Activated CD4-positive, alpha-beta T cell treated with anti-CD3 and anti-CD28 coated beads for 1 hour (primary cell): ENCODE measurements at places on chromosomes 3 and 15.

DNA sequence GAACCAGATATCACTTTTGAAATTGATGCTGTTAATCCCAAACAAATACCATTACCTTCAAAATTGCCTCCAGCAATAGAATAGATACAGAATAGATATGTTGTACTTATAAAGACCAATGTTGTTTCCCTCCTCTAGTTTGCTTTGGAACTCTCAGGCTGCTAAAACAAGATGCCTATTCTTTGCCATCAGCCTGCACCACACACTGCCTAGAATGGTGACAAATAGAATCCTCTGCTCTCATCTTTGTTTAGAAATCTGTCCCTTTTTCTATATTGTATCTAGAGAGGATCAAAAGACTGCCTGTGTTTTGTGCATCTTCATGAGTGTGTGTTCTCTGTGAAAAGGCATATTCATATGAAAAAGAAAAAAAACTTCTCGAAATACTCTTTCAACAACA, 349.2 kb upstream of the CCDC54 start:
- no peak for DNase-seq

DNA sequence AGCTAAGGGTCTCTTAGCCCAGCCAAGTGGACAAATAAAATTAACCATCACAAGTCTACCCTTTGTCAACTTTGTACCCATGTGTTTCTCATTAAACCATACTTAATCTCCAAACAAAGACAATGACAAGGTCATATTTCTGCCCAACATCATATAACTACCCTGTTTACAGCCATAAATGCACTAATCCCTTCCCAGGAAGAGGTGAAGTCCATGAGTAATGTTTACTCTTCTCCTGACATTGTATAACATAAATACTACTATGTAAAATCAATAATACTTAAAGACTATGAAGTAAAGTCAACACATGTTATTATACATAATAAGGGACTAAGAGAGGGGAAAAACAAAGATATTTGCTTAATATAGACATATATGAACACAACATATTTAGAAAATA, 38.5 kb upstream of the FAN1 start:
- DNase-seq = no peak

DNA sequence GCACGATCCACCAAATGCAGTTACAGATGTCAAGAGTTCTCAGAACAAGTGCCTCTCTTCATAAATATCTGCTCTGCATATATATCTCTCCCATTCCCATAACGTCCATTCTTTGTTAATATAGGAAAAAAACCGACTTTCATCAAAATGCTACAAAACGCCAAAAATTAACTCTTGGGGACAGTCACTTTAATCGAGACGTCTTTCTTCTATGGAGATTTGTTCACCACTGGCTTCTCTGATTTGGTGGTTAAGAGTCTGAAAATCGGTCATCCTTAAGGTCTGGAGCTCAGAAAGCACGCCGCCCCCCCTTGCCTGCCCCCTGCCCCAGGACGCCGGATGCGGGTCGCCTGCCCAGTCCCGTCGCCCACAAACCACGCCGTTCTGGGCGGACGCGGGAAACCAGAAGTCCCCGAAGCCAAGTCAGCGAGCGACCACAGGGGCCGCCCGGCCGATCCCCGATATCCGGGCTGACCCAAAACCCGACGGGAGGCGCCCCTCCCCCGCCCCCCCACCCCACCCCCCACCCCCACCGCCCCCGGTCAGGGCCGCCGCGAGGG, 252.7 kb downstream of the TJP1 start:
- DNase-seq = no peak

- no peak for DNase-seq
Observed at GRCh38 chr3:76456322-76456721, 583.6 kb upstream of the ROBO2 start.

DNA sequence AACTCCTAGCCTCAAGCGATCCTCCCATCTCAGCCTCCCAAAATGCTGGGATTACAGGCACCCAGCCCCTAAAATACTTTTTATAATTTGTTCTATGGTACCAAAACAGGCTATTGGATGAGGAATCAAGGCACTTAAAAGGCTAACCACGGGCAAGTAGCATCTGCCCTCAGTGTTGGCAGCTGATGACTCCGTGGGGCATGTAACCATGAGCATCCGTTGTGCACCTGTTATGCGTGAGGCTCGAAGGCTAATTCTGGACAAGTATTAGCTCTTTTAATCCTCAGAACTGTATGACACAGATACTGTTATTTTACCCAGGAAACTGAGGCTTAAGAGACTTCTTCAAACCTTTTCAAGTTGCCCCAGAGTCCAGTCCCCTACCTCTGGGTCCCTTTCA, 10.2 kb downstream of the WDR73 start:
- no peak for DNase-seq

GRCh38 chr3:117074826-117075225, 365.2 kb downstream of the TUSC7 start:
- DNase-seq = no peak

DNA sequence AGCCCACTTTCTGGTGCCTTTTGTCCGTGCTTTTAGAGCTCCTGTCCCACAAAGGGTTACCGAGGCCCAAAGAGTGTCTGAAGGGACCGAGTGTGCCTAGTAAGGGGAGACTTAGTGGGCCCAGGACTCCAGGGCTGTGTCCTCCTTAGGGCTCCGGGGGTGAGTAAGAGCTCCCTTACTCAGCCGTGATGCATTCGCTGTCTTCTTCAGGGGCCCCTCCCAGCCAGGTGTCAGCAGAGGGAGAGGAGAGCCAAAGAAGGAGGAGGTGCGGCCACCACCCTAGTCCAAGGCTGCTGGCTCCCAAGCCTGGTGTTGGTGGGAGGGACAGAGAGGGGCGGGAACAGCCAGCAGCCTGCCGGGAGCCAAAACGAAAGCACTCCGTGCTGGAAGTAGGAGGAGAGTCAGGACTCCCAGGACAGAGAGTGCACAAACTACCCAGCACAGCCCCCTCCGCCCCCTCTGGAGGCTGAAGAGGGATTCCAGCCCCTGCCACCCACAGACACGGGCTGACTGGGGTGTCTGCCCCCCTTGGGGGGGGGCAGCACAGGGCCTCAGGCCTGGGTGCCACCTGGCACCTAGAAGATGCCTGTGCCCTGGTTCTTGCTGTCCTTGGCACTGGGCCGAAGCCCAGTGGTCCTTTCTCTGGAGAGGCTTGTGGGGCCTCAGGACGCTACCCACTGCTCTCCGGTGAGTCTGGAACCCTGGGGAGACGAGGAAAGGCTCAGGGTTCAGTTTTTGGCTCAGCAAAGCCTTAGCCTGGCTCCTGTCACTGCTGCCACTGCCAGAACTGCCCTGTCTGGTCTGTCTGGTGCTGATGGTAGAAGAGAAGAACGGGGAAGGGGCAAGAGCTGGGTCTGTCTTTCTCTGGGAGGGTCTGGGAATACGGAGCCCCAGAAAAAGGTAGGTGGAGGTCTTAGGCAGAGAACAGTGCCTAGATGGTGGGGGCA, at the start of gene IL17RC:
Gene IL17RC (plus strand): TSS at position 365 of the 947 bp plus-strand sequence. CDS start 218 bp downstream, at position 583.
- no peak for DNase-seq

GRCh38 chr15:42858540-42858939, 62.0 kb downstream of the TTBK2 start:
- no peak for DNase-seq

- DNase-seq = no peak
Observed at GRCh38 chr3:130828948-130829947, 64.6 kb upstream of the ATP2C1 start.

DNA sequence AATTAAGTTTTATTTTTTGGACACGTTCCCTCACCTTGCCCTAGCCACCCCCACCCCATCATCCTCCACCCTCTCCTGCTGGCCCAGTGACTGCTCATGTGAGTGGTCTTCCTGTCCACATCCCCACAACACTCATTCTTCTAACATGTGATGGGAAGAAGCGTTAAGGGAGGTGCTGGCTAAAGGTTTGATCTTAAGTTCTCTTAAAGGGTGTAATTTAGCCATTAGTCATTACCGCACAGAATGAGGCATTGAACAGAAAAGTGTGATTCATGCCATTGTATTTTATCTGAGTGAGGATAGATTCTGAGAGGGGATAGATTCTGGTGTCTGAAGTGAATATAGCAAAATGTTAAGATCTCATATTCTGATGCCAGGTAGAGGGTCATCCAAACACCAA, 272.9 kb upstream of the TPM1 start:
- DNase-seq = no peak

DNA sequence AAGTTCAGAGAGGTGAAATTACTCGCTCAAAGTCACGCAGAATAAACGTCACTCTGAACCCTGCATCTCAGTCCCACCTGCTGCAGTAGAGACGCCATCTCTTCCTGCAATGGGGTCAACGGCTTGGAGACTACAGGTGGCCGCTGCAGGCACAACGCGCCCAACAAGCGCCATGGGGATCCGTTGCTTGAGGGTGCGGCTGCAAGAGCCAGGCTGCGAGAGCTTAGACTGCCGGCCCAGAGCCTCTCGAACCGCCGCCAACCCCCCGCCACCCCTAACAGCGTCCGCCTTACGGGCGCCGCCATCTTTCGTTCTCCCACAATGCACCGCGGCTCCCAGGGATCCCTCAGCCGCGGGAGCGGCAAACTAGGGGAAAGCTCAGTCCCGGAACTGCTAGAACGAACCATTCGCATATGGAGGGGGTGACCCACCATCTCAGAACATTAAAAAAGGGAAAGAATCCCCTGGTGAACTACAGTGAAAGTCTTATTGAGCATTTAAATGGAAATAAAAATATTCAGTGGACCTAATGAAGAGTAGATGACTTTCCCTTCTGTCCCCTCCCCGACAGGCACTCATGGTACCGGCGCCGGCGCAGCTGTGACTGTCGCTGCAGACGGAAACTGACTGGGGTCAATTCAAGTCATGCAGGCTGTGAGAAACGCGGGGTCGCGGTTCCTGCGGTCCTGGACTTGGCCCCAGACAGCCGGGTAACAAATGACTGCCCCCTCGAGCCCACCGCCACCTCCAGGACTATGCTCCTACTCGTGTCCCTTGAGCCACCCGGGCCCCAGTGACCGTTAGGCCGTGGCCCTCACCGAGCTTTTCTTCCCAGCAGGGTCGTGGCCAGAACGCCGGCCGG, at the start of the genes MRPL46 and MRPS11:
Gene MRPL46 (minus strand): TSS at position 316 of the 862 bp plus-strand sequence. CDS start 11 bp downstream, at position 305.
Gene MRPS11 (plus strand): TSS at position 636 of the 862 bp plus-strand sequence. CDS start 10 bp downstream, at position 646.
- DNase-seq = peak; percentile 82

GRCh38 chr3:128617557-128618397, 32.8 kb downstream of the RPN1 start:
- peak; percentile 99 for DNase-seq

GRCh38 chr3:176927706-176928581, 269.3 kb downstream of the TBL1XR1 start:
- DNase-seq = no peak

DNA sequence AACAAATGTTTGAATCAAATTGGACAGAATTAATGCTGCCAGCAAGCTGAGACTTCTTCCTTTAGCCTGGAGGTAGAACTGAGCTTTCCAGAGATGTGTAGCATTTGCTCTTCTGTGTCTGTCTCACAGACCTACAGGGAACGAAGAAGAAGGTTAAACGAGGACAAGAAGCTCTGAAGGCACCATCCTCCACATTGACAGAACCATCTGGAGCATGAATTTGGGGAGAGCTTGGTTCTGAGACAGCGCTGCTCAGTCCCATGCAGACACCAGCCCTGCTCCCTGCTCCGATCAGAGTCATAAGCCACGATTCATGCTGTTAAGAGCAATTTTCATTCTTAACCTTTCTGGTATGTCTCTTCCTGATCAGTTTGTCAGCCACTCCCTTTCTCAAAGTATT, 7.7 kb upstream of the KY start:
- DNase-seq = no peak

DNA sequence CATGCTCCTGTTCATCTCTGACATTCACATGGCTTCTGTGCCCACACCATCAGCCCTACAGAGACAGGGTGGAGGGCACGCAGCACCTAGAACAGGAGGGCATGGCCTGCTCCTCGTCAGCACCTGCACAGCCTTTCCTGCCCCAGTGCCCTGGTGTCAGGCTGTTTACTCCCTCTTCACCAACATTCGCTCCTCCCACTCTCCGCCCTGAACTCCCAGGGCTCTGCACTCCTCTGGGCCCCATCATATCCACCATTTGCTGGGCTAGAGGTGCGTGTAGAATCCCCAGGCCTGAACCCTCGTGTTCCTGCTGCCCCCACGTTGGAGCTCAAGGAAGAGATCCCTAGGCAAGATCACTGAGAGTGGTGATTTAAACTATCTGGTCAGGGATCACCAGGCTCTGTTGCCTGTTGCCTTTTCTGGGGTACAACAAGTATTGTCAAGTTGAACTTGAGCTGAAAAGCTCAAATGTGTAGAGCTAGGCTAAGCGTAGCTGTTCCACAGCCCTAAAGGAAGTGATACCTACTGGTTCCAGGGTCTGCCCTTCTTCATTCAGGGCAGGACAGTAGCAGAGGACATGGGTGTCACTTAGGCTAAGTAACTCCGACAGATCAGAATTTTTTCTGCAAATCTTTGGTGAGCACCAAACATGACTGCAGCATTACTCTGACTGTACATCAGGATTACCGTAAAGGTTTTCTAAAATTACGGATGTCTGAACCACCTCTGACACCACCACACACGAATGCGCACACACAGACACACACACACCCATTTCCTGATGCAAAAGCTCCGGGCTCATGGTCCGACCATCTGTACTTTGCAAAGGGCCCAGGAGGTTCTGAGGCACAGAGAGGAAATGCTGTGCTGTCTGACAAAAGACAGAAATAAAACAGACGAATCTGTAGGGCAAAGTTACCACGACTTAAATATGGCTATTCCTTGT, 43.7 kb upstream of the GNB5 start:
- DNase-seq = no peak

DNA sequence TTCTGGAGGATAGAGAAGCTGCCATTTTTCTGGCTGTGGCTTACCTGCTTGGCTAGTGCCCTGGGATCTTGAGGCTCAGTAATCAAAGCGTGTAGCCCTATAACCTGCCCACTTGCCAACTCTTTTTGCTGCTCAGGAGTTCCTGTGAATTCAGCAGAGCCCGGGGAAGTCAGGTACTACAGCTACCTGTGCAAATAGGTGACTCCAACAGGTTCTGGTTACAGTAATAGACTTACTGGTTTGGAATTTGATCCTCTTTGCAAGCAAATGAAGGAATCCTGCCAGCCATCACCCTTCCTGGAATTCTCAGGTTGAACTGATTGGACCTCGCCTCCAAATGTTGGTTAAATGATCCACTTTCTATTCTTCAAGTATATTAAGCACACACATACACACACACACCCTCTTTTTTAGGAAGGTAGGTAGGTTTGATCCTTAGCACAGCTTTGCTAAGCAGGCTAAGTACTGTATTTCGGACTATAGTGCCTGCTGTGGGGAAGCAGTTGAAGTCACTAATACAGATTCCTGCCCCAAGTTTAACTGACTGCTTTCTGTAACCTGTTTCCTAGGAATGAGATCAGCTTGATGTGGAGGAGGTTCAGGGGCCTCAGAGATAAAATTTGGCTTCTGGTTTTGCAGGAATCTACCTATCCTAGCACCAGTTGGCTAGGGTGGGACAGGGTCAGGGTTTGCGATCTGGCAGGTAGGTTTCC, 2.3 kb downstream of the PPCDC start:
- DNase-seq = no peak

DNA sequence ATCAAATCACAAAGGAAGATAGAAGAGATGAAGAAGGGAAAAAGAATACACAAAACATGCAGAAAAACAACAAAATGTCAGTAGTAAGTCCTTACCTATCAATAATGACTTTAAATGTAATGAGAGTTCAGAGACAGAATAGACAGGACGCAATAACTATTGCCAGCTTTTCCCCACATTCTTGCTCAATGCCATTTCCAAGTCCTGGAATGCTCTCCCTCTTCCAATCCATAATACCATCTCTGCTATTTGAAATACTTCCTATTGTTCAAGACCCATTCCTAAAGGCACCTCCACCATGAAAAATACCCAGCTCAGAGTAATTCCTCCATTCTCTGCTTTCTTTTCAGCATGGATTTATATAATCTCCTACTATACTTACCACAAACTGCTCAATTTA, 33.4 kb downstream of the CCDC54 start:
- DNase-seq = no peak
